ENCODE measurements at places on chromosomes 6 and 20. TPM values are rescaled to one million over a fixed set of nuclear protein-coding genes. Genes with fewer than 3 reads are reported as not detected.

DNA sequence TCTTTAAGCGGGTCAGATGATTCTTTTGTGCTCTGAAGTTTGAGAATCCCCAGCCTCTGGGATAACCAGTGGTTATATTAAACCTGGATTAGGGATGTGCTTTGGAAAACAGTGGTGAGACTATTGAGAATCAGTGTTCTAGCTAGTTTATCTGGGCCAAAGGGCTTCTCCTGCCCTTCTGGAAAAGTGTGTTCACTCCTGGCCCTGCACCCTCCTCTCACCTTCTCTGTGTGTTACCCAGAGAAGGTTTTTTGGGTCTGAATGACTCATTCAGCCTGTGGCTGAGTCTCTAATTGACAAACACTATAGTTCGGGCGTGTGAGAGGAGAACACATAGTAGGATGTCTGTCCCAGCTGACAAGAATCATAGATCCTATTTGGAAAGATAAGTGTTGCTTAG is 66.7 kb downstream of the LRRC1 start:
- DNase-seq, result no peak

DNA sequence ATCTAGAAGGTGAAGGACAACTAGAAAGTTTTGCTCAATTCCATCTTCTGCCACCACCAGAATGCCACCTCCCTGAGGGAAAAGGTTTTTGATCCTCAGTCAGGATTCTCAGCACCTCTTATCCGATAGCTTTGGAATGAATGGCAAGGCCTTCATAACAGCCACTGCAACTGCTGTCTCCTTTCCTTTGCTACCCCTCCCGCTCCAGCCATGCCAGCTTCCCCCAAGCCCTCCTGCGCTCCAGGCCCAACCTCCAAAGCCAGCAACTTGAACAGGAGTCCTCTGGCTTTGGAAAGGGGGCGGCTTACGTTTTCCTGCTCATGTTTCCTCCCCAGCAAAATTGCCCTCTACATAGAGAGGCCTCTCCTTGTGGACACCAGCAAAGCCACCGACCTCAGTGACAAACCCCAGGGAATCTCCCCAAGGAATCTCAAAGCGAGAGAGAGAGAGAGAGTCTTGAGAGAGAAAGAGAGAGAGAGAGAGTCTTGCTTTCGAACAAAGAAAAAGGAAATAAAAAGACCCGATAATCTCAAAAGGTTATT is 420 bp upstream of the BTN2A1 start:
- DNase-seq, result no peak

DNA sequence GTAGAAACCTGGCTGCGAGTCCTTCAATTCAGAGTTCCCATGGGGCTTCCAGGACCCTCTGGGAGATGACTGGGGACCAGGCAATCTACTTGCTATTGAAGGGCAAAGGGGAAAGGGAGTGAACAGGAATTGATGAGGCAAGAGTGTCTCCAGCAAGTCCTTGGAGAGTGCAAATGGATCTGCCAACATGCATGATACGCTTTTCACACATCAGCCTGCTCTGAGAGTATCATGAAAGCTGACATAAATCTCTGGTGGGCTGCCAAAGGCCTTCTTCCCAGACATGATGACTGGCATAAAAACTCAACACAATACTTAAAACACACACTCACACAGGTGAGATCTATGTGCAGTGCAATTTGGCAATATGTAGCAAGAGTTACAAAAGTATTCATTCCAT is 759.1 kb downstream of the PTPRT start:
- DNase-seq, result no peak

GRCh38 chr6:143213859-143214376 is 153.2 kb downstream of the AIG1 start:
- DNase-seq, result no peak

DNA sequence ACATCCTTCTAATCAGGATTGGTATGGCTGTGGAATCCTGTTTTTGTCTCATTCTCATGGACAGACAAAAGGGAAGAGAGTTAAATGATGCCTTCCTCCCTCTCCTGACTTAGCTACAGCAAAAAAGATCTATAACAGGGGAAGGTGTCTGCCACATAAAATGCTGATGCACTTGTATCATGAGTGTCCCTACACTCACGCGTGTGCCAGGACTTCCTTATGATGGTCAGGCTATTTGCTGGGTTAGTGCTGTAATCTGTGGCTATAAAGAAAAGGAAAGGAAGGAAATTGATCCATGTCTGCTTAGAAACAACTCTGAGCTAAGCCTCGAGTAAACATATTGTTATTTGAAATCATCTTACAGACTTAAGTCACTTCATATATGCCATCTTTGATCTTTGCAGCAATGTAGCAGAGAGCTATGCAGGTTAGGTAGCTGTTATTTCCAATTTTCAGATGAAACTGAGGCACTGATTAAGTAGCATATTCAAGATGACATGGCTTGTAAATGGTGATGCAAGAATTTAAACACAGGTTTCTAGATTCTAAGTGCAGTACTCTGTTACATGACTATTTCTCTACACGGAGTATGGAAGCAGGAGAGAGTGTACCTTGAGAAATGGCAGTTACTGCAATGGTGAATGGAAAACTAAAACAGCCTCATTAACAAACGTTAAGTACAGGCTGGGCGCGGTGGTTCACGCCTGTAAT is 8.4 kb upstream of the DHX35 start:
- DNase-seq, result no peak

- no peak for DNase-seq
These were observed 117.3 kb upstream of the ARMC2 start for GRCh38 chr6:108730635-108731515.

DNA sequence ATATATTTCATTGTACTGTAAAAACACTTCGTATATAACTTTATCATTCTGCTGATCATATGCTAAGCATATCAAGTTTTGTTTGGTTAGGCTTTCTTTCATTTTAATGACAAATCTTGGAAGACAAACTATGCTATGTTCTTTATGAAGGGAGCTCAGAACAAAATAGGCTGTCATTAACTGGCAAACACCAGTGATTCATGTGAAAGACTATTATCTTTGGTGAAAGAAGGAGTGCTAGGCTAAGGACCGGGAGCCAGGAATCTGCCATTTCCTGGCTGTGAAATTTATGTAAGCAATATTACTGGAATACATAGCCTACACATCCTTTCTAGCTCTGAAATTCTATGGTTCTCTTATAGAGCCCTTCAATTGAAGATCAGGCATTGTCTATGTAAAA is 136.2 kb upstream of the CCN2 start:
- no peak for DNase-seq

C20orf141 gene
- not detected for total RNA-seq

IL20RA gene
- total RNA-seq, result 39.5 TPM

VNN1 gene
- total RNA-seq, result 0.23 TPM
